ENCODE measurements at places on chromosomes 6 and 20.

GRCh38 chr6:52336919-52337561 is 24.9 kb upstream of the PAQR8 start:
- no peak for DNase-seq

DNA sequence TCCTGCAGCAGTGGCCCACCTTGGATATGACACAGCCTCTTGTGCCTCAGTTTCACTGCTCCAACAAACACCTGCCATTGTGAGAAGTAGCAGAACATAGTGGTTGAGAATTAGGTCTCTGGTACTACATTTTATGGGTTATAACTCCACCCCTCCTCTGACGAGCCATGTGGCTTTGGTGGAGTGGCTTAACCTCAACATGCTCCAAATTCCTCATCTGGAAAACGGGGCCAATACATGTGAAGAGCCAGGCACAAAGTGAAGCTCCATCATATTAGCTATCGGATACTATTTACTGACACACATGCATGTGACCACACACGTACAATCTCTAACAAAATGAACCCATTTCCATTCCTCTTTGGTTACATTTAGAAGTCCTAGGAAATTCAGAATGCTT is 8.4 kb upstream of the KIZ start:
- DNase-seq: no peak

DNA sequence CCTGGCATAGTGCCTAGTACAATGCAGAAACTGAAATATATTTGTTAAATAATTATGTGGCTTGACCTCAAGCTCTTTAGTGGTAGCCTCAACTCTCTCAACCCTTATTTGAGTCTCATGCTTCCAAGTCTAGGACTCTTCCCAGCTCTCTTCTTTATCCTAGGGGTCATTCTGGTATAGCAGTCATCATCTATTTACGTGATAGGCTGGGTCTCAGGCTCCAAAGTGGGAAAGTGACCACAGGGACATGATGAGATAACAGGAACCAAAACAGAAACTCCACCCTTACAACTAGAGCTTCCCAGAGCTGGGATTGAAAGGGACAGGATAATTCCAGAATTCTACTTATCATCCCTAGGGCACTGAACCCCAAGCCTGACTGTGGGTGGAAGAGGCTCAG is 17.7 kb upstream of the MAP3K7 start:
- no peak for DNase-seq

DNA sequence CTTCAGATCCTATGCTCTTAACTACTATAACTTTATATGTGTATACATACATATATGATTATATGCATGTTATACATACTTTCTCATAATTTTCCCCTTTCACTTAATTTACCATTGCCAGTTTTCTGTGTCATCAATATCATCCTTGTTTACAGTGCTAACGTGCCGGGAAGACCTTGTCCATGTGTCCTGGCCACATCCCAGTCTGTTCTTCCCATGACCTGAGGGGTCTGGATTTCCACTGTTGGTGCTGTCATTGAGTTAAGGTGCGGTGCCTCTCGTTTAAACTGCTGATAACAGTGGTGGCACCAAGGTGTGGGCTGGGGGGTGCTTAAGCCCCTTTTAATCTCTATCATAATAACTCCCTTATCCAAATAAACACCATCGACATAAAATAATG is 8.5 kb upstream of the SDCBP2 start:
- DNase-seq: no peak

DNA sequence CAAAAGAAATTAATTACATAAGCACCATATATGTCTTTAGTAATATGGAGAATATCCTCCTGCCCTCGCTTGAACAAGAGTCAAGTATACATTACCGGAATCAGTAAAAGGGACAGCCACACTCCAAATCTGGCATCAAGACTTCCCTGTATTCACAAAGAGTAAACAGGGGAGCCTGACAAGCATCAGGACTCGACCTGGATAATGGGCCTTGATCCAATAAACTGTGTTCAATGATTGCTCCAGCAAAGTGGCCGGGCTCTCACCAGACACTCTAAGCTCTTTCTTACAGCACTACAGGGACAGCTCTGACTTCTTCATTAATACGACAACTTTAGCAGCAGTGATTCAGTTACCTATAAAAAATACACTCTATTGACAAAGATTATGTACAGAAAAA is 307.9 kb upstream of the POU3F2 start:
- no peak for DNase-seq

DNA sequence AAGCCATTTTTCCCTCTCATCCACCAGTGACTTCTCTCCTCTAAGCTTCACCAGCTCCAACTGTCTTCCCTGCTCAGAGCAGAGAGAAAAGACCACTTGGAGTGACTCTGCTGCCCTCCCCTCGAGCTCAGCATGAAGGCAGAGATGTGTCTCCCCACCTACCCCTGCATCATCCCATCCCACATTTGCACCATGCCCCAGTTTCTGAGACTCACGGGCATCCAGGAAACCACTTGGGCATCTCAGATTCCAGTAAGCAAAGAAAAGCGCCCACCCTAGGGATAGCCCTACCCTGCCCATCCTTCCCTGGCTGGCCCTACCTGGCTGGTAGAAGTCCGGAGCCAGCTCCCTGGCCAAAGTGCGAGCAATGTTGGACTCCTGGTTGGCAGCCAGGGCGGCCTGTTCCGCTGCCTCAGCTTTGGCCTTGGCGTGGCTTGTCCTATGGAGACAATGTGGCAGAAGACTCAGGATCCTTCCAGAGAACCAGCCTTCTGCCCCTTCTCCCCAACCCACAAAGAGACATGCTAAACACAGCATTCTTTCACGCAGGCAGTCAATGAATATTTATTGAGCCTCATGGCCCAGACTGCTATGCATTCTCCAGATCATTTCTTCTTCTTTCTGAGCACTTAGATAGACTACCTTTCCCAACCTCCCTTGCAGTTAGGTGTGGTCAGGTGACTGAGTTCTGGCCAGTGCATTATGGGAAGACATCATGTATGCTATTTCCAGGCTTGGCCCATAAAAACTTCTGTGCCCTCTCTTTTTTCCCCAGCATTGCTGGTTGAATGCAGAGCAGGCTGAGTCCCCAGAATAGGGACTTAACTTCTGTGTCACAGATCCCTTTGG is 68.6 kb downstream of the JPH2 start:
- DNase-seq: no peak

DNA sequence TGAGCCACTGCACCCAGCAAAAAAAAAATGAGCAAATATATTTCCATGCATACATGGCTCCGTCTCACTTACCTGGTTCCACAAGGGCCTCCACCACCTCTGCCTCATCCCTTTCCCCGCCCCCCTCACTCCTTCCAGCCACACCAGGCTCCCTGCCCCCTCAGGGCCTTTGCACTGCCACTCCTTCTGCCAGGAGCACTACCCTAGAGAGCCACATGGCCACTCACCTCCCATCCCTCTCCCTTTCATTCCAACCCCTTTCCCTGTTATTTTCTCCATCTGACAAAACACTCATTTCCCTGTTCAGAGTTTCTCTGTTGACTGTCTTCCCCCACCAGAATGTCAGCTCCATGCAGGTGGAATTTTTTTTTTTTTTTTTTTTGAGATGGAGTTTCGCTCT is 12.8 kb downstream of the SNAI1 start:
- DNase-seq: no peak

DNA sequence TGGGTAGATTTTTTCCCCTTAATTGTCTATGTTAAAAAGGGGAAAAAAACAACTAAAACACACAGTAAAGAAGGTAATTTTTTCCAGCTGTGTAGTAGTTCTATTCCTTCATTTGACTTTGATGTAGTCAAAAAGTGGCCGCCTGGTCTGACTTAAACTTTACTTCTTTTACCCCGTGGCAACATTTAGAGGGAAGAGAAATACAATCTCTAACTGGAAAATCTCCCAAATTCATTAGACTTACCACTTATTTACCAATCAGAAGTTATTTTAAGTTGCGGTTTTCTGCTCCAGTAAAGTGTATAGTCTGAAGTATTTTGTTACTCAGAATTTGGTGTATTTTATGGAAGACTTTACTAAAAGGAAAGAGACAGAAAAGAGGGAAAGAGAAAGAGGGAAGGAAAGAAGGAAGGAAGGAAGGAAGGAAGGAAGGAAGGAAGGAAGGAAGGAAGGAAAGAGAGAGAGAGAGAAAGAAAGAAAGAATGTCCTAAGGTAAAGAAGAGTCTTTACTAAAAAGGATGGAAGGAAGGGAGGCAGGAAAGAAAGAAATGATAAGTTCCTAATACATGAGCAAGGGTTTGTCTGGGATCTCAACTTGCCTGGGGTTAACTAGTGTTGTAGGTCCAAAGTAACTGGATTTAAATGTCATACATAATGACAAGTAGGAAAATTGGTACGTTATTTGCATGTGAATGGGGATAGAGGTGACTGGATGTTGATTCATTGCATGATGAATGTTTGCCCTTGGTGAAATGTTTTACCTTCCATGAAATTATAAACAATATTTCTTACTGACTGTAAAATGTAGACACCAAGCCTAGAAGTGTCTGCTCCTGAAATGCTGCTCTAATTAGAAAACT is 135.1 kb downstream of the SAMD5 start:
- no peak for DNase-seq

GRCh38 chr6:148805777-148806176 is 58.9 kb downstream of the UST start:
- DNase-seq: no peak

- no peak for DNase-seq
Observed at GRCh38 chr6:167151648-167152047, 6.1 kb downstream of the GPR31 start.

- DNase-seq: no peak
Observed at GRCh38 chr20:10824750-10825500, 151.1 kb upstream of the JAG1 start.

- no peak for DNase-seq
Observed at GRCh38 chr6:14601490-14601889, 483.9 kb downstream of the CD83 start.

DNA sequence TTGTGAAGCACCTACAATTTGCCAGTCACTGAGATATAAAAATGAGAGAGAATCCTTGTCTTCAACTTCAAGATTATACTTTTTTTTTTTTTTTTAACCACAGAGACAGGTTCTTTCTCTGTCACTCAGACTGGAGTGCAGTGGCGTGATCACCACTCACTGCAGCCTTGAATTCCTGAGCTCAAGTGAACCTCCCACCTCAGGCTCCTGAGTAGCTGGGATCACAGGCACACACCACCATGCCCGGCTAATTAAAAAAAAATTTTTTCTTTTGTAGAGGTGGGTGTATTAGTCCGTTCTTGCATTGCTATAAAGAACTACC is 51.6 kb upstream of the PMEPA1 start:
- DNase-seq: no peak

DNA sequence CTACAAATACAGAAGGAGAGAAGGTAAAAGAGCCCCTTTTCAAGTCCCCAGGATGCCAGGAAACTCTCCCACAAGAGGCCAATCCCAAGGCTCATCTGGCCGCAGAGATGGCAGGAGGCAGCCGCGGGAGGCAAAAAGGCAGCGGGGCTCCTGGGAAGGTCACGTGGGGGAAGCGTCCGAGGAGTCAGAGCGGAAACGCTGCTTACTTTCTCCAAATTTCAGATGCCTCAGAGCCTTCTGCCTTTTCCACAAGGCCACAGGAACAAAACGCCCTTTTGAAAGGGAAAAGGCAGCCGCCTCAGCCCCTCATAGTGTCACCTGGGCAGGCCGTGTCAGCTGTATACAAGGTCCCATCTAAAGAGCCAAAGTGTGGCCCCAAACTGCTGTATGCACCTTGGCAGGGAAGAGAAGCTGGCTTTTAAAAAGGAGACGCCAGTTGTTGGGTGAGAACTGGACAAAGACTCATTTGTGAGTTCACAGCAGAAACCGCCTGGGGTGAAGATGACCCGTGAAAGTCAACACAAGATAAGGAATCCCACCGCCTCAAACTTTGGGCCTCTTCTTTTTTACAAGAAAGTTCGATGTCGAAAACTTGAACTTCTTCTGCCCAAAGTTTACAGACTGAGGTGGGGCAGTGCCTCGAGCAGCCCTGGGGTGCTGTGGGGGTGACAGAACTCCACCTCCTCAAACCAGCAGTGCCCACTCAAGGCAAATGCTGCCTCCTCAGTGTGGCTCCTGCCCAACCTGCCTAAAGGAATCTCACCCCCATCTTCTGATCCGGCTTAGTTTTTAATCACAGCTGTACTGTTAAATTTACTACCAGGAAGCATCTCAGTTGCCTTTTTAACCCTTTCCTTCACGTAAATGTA is 45.4 kb downstream of the EZR start:
- no peak for DNase-seq

- no peak for DNase-seq
Observed at GRCh38 chr6:144064402-144065212, 30.8 kb downstream of the SF3B5 start.

DNA sequence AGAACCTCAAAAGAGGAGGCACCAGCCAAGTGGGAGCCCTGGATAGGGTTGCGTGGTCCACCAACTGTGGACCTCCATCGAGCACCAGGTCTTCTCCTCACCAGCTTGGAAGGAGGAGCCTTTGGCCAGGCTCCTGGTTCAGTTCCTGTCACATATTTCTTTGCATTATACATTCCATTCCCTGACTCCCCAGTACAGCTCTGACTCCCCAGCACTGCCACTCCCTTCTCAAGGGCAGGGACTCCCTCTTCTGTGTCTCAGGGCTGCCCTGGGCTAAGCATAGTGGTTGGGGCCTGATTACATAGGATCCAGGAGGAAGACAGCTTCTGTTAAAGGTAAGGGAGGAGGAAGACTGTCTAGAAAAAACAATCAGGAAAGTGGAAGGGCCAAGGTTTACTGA is 91.1 kb downstream of the MRPL14 start:
- DNase-seq: no peak

DNA sequence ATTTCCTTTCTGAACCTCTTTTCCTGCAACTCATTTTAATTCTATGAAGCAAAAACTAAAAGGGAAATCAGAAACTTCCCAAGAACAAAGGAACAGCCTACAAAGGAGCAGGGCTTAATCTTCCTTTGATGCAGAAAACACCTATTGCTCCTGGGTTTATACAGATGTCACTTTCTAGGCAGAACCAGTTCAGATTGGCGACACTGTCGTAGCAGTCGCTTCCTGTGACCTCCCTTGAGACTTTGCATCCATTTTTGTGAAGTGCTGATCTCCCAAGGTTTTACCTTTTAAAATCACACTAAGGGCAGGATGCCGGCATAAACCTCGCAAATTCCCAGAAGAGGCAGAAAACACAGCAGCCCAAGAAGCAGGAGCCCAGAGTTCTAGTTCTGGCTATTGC is 40.1 kb downstream of the JAG1 start:
- no peak for DNase-seq
